ENCODE measurements at places on chromosomes 3 and 15.
A peak's percentile ranks its signal among the peaks of the same experiment; 100 is the strongest.

- no peak for DNase-seq
Observed at GRCh38 chr3:172550347-172550943, 27.2 kb upstream of the TNFSF10 start.

DNA sequence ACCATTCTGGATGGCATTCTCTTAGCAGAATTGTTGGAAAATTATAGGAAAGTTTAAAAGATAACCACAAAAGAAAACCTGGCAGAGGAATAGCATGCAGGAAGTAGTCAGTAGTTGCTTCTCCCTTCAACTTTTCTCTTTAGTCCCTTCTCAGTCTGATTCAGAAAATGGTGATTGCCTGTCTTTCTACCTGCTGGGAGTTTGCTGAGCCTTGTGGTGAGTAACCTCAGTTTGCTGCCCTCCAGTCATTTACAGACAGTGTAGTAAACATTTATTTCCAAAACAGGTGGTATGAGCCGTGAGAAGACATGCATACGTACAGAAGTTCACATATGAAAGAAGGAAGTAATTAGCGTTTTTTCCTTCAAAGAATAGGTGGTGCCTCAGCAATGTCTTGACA lies 224.7 kb upstream of the POU1F1 start:
- DNase-seq, result no peak

GRCh38 chr15:100111125-100112060 lies 230.4 kb downstream of the ADAMTS17 start:
- no peak for DNase-seq

DNA sequence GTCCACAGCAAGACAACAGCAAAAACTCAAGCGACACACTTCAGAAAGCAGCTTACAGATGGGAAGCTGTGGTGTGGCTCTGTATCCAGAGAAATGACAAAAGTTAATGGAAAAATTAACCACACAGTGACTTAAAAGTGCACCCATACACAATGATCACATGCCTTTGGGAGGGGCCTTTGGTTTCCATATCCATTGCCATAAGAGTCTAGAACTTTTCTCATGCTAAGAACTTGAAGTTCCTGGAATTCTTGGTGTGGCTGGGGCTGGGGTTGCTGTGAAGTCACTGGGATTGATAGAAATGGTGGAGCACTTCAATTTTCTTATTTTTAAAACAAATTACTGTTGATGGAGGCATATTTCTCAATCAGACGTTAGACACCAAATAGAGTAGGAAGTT lies 108.6 kb upstream of the FEZF2 start:
- peak; percentile 72 for DNase-seq

GRCh38 chr15:31740203-31740602 lies 290.1 kb upstream of the CHRNA7 start:
- DNase-seq, result peak; percentile 59

DNA sequence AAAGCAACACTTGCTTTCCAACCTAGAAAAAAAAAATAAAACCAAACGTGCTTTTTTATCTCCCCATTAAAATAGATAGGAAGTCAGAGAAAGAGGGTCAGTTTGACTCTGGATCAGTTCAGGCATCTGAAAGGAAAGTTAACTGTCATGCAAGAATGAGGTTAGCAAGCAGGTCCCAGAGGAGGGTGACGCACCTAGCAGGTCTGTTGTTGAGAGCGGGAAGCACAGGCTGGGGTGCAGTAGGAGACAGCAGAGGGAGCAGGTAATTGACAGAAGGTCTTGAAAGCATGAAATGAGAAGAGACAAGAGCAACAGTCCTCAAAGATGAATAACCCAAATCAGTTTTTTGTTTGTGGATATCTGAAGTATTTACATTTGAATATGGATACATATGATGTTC lies 82.5 kb downstream of the ANO10 start:
- peak; percentile 75 for DNase-seq

DNA sequence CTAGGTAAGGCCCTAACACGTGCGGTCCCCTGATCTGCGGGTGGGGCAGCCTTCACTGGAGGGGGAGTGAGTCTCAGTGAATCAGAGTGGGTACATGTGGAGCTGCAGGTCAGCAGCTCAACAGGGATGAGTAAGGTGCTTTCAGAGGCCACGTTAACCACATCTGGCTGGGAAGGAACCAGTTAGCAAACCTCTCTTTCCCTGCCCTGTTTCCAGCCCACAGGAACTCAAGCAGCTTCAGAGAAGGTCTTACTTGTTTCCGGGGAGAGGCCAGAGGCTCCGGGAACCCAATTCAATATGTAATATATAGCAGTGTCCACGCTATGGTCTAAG lies 175.3 kb downstream of the XXYLT1 start:
- DNase-seq, result no peak

DNA sequence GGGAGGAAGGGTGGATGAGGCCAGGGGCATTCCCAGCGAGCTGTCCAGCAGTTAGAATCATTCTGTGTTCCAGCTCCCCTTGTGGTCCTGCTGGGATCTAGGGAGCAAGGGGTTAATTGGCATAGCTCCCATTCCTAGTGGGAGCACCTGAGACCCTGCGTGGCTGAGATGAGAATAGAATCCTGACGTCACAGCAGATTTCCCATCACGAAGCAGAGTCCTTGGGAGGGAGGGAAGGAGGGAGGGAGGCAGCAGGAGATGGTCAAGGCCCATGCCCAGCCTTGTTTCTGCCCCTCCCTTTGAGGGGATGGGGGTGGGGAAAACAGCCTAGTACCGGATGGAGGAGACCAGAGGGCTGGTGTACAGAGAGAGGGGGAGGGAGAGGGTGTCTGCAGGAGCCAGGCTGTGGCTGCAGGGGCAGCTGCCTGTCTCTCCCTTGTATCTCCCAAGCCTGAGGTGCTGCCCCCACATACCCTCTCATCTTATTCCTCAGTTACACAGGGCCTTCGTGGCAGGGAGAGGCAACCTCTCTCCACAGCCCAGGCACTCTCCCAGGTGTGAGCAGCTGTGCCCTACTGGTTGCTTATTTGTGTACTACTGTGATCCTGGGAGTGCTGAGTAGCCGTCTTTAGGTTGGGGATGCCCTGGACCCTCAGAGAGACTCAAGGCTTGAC lies 5.4 kb downstream of the TYRO3 start:
- DNase-seq, result peak; percentile 87

DNA sequence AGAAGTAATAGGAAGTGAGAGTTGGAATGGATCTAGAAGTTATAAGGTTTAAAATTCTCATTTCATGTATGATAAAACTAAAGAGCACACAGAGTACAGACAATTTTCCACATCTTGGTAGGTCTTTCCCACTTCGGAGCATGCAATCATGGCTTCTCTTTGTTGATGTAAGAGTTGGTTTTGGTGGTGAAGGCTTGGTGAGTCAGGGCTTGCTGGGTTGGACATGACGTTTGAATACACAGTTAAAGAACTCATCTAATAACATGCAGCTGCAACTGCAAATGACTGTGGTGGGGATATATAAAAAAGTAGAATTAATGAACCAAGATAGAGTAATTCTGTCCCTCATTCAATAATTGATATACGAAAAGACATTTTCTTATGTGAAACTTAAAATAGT lies 39.5 kb upstream of the GRM7 start:
- no peak for DNase-seq

- no peak for DNase-seq
Observed at GRCh38 chr15:56940388-56940787, 21.9 kb downstream of the TCF12 start.

DNA sequence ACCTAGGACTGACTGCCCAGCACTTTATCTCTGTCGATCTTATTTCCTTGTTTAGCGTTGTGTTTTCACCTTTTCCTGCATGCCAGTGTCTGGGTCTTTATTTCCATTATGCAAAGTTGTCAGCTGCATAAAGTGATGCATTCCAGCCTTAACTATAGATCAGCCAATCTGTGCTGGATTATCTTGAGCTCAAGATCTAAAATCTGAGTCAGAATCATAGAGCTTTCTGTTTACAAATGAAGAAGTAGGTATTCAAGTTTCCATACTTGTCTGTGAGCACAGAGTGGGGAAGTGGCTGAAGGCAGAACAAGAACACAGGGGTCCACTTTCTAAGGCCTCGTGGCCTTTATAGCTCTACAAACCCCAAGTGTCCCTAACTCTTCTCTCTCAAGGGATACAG lies 82.4 kb upstream of the PLCL2 start:
- no peak for DNase-seq

DNA sequence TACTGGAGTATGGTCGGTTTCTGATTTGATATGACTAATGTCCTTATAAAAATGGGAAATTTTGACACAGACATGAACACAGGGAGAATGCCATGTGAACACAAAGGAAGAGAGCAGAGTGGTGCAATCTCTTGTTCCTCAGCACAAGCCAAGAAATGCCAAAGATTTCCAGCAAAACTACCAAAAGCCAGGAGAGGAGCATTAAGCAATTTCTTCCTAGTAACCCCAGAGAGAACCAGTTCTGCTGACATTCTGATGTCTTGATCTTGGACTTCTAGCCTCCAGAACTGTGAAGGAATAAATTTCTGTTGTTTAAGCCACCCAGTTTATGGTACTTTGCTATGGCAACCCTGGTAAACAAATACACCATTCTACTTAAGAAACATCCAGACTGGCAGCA lies 227.8 kb upstream of the MRPL3 start:
- DNase-seq, result no peak

GRCh38 chr3:32018757-32019564 lies 37.4 kb downstream of the ZNF860 start:
- peak; percentile 77 for DNase-seq

GRCh38 chr3:87025661-87026645 lies 35.0 kb upstream of the VGLL3 start:
- no peak for DNase-seq

DNA sequence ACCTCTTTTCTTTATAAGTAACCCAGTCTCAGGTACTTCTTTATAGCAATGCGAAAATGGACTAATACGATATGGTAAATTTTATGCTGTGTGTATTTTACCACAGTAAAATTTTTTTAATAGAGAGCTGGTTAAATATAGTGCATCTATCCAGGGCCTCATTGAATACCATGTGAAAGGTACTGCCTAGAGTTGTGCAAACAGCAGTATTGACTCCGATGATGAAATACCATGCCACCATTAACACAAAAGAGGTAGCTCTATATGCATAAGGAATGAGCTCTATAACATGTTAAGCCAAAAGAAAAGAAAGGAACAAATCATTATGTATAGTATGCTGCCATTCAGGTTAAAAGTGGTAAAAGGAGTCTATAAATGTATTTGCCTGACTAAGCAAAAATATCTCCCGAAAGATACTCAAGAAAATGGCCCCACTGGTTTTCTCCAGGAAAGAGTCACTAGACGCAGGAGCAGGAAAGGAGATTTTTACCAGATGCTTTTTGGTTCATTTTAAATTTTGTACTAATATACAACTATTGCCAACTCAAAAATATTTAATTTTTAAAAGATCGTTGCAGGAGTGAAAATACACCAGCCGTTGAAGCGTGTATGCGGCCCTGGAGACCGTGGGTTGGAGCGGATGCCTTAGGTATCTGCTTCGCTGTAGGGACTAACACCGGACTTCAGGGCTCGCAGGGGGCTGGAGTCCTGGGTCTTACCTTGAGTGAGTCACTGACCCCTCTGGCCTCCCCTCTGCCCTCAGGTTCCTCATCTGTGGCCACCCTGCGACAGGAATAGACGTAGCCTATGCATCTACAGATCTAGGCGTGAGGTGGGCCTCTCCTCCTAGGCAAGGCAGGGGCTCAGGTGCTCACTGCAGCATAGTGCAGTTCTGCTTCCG lies 120.1 kb downstream of the CHSY1 start:
- DNase-seq, result no peak

- DNase-seq, result no peak
Observed at GRCh38 chr3:117479095-117479494, 769.5 kb downstream of the TUSC7 start.

GRCh38 chr15:52343831-52344230 lies 48.2 kb upstream of the MYO5C start:
- DNase-seq, result no peak

DNA sequence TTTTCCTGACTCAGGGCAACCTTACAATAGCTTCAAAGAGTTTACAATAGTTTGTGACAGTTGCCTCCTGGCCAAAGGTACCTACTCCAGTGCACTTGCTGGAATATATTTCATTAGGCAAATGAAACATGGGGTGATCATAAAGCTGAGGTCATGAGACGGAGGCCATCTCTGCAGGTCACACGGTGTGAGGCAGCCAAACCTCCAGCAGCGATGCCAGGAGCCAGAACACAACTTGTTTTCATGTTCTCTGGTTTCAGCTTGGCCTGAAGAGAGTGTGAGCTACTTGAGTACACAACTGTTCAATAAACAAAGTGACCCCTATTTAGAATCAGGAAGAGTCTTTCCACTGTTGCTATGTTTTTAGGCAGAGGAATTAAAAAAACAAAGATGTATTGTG lies 42.7 kb upstream of the PYGO1 start:
- DNase-seq, result no peak

DNA sequence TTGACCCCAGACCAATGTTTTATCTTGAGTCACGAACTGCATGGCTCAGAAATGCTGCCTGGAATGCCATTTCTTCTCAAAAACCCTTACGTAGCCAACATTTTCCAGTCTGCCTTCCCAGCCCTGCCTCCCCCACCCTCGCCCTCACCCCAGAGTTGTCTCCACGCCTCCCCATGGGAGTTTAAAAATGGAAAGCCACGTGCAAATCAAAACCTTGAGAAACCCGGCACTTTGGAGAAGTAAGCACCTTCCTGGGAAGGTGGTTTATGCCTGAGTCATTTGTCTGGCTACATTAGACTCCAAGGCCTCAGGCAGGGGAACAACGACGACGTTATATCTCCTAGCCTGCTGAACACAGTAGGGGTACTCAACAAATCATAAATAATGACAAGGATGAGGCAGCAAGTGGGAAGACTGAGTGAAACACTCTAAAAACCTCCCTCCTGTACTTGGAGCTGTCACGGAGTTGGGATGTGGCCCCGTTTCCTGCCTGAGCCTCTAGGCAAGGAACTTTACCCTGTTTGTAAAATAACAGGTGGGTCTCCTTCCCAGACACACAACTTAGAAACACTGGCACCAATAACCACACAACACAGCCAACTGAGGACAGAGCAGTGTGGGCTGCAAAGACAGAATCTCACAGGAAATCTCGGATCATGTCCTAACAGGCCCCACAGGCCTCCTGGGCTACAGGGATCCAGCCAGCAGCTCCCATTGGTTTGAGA lies 179.1 kb downstream of the NTRK3 start:
- DNase-seq, result no peak

DNA sequence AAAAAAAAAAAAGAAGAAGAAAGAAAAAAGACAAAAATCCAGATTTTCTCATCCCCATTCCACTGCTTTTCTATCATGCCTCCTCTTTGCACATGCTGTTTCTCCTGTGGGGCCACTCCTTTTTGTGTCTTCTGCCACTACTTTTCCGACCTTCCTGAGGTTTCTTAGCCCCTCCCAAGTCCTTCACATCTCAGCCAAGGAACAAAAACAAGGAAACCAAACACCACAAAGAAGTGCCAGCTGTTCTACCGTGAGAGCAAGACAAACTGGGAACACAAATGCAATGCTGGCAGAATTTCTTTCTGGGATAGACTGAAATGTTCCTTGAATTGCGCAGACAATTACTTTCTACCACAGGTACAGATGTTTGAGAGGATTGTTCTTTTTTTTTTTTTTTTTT lies 83.2 kb downstream of the MB21D2 start:
- peak; percentile 51 for DNase-seq

Measured in GM23338 (cell line).